AG08395 (cell line): ENCODE measurements at places on chromosomes 2 and 18.

DNA sequence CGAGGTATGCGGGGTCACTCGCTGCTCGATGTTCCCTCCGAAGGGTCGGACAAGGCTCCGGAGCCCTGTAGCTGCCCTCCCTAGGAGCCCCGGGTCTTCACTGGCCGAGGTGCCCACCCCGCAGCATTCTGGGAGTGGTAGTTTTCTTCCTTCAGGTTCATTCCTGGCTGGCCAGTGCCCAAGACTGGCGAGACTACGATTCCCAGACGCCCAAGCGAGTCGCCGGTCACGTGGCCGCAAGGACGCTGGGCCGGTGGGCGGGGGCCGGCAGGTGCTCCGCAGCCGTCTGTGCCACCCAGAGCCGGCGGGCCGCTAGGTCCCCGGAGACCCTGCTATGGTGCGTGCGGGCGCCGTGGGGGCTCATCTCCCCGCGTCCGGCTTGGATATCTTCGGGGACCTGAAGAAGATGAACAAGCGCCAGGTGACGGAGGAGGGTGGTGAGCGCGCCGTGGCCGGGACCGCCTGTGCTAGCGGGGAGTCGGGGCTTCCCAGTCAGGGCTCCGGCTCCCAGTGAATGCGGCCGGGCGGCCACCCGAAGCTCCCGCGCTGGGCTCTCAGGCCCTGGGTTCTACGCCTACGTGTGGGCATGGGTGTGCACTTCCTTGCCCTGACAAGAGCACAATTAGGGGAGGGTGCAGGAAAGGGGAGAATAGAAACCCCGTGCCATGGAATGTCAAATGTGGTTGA lies at the start of gene SEC11C:
SEC11C (plus strand) TSS at position 270 of the 687 bp plus-strand sequence; CDS start at position 335, 65 bp downstream.
- DNase-seq = peak; percentile 97

GRCh38 chr2:170140561-170140960 lies 37.4 kb upstream of the MYO3B start:
- DNase-seq = no peak

DNA sequence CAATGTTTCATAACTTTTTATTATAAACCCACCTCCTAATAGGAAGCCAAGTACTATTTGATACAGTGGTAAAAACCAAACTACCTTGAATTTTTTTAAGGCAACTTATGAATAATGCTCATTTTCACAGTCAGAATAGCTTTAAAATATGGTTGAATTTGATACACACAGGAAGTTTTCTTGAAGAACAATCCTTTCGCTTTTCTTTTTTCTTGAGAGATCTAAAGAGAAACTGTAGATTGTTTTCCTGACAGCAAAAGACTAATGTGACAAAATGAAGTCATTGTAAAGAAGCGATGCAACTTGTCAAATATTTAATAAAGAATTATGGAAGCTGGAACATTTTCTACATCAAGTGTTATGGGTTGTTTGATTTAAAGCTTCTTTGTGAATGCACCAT lies 227.7 kb downstream of the ALPK2 start:
- DNase-seq = no peak

GRCh38 chr2:119222213-119222612 lies 1.4 kb upstream of the STEAP3 start:
- DNase-seq = no peak

GRCh38 chr18:59456657-59457056 lies 97.6 kb upstream of the LMAN1 start:
- DNase-seq = no peak

GRCh38 chr18:29749704-29750103 lies 1292.8 kb downstream of the DSC3 start:
- DNase-seq = no peak

DNA sequence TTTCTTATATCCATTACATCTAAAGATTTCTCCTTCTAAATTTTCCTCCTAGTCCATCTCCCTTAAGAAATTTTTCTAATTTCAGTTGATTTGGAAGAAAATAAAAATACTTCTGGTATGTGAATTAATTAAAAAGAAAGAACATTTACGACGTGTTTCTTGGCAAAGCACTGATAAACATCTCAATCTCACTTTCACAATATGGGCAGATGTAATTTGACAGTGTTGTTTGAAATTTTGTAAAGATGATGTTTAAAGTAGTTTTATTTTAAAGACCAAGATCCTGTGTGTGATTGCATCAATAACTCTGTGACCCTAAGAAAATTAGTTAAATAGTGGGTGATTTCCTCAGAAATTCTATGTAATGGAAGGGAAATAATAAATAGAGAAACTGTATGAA lies 510.0 kb downstream of the PARD3B start:
- no peak for DNase-seq

GRCh38 chr2:105886687-105887086 lies 142.0 kb downstream of the NCK2 start:
- no peak for DNase-seq

DNA sequence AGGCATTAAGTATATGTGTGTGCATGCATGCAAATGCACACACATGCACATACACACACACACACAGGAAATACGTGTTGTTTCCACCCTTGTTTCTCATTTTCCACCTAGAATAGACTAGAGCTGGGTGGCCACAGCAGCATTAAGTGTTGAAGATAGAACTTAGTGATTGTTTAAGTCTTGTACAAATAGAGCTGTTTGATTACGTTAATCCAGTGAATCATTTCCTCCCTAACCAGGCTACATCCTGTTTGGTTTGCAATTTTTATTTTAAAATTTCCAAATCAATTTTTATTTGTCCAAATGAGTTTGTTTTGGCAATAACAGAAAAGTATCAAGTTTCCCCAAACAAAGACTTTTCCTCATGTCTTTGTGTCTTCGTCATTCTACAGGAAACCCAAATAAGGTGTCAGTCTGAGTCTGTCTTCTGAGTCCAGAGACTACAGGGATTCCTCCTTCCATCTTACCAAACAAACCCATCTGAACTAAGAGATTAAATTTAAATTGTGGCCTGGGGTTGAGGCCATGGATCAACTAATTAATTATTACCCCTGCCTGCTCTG lies 74.6 kb upstream of the GALNT5 start:
- peak; percentile 77 for DNase-seq

DNA sequence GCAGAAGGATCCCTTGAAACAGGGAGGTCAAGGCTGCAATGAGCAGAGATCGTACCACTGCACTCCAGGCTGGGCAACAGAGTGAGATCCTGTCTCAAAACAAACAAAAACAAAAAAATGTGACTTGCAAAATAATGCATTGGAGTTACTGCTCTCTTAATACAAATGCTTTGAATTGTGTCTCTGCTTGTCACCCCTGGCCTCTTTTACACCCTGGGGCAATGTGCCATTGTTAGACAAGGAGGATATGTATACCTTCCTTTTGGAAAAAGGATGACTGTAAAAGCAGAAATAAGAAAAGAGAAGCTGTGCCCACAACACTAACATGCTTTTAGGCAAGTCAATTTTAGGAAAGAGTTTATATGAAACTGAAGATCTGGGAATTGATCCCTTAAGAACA lies 20.8 kb upstream of the C2orf74 start:
- DNase-seq = no peak

GRCh38 chr2:120448961-120449810 lies 103.2 kb downstream of the INHBB start:
- no peak for DNase-seq

DNA sequence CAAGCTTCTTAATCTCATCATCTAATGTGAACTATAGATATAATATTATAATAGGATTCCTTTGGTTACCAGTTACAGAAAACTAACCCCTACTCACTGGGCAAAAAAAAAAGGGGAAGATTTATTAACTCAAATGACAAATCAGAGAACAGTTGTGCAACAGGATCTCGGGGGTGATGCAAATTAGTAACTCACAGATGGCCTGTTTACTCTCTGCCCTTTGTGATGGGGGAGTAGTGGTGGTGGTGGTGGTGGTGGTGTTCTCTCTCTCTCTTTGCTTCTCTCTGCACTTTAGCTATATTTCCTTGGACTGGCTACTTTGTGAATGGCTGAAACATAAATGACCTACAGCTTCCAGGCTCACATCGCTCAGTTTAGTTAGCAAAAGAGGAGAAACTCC lies 59.0 kb downstream of the TMEM247 start:
- no peak for DNase-seq

DNA sequence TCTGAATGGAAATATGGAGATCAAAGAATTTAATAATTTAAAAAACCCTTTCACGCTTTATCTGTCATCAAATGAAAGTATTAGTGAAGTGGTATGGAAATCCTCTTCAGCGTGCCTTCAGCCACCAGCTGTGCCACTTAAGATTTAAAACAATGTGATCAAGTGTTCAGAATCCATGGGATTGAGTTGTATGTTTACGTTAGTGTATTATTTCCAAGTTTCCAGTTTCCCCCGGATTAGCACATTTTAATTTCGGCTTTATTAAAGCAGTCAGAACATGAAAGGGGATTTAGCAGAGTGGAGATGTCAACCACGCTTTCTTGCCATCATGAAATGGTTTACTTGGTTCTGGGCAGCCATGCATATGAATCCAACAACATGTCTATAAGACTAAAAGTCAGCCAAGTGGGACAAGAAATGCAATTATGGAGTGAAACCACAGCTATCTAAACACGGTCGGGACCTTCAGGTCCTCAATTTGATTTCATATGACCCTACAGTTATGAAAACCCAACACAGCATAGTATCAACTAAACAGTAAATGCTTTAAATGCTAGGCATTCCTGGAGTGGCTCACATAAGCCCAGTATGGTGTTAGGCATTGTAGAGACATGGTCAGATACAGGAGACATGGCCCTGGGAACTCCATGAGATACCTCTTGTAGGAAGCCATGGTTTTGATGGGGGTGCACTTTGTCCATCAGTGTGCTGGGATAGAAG lies 224.9 kb upstream of the EPAS1 start:
- DNase-seq = peak; percentile 8

DNA sequence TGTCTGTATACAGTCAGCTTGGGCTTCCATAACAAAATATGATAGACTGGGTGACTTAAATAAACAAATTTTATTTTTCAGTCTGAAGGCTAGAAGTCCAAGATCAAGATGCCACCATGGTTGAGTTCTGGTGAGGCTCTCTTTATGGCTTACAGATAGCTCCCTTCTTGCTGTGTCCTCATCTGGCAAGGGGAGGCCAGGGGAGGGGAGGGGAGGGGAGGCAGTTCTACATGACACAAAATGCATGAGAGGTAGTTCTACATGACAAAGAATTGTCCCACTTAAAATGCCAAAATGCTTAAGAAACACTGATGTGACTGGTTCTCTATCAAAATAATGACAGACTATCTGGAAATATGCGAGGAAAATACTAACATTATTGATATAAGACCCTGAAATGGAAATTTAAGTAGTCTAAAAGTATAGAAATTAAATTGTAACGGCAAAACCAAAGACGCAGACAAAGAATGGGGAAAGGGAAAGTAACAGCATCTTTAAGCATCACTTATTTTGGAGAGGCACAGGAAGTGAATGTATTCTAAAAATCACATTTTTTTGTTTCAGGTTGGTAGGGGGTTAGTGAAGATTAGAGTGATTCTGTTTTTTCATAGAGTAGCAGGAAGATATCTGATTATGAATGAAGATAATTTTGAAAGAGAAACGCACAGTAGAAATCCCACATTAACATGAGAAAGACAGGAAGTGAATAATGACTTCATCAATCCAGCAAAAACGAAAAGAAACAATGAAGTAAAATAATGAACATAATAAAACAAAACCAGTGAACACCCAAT lies 131.4 kb downstream of the STRN start:
- no peak for DNase-seq

GRCh38 chr2:73072129-73072395 lies 550 bp upstream of the SFXN5 start:
- no peak for DNase-seq

GRCh38 chr2:18560797-18561085 lies 288 bp upstream of the RDH14 start:
- DNase-seq = no peak

DNA sequence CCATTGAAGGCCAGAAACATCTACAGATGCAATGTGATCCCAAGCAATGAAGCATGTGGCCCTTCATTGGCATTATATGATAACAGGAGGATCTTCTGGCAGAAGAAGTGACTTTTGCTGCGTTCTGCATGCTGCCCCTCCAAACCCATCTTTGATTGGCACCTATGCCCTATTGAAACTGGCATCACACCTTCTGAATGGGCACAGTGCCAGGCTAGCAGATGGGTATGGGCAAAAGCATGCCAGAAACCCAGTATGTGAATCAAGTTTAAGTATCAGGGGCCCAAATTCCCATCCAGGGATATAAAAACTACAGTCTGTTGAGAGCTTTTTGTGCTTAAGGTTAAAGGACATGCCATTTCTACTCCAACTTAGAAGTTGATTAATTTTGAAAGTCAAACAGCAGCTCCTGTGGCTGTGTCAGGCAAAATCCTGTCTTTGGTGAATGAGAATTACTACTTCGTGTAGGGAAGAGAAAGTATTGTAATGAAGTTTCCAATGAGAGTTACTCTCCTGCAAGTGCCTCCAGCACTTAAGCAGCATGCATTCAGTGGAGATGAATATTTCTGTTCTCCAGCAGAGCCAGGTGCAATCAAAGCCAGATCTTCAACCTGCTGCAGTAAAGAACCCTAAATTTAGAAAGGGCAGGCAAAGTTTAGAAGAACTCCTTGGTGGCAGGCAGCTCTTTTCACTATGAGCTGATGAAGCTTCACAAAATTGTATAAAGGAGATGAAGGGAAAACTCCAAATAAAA lies 8.6 kb downstream of the VRK2 start:
- no peak for DNase-seq

DNA sequence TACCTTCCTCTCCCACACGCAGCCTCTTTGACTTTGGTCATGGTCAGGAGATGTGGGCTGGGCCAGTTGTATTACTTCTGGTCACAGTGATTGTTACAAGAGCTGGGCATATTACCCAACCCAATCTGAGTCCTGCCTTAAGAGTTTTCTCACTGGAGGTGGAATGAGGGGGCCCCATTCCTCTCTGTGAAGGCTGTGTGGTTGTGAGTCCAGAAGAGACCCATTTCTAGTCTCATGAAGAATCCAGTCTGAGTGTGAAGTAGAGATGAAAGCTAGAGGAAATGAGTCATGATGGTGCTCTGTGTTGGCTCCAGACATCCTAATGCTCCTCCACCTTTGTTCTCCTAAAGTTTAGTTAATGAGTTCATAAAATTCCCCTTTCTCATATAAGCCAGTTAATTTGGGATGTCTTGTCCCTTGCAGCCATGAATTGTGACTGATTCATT lies 50.8 kb upstream of the RASGRP3 start:
- DNase-seq = peak; percentile 36
